ENCODE measurements at places on chromosomes 3 and 15. TPM values are rescaled to one million over a fixed set of nuclear protein-coding genes. Genes with fewer than 3 reads are reported as not detected.

DNA sequence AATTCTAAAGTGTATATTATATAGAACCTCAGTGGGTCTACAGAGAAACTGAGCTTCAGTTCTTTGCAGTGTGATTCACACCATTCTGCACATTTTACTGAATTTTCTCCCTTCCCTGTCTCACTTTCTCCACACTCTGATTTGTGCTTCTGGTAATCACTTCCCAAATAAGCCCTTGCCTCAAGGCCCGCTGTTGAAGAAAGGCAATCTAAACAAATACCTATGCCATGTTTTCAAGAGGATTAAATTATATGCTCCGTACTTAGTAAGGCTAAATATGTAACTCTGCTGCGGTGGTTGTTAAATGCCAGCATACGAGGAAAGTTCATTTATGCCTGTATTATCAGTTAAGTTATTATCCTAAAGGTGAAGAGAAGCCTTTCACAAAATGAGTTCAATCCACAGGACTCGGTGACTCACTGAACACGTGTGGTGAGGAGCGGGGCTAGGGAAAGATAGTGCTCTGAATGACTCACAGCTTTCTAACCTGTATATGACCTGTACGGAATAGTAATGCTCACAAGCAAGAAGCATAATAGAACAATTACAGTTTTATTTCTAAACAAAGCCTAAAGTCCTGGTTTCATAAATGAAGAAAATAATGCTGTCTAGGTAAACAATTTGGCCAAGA lies 25.1 kb downstream of the CNTN6 start:
- no peaks in the 10 kb centered on the region for H3K36me3 ChIP-seq
- DNase-seq, result no peak
- no peak overlapping the region for H3K4me3 ChIP-seq

GRCh38 chr3:70744536-70744935 lies 432.1 kb upstream of the MDFIC2 start:
- H3K36me3 ChIP-seq, result no peaks in the 10 kb centered on the region
- H3K27me3 ChIP-seq, result no peaks in the 10 kb centered on the region
- H3K4me1 ChIP-seq, result peaks cover 8% of the 10 kb centered on the region
- no peak for DNase-seq
- H3K4me3 ChIP-seq, result no peak overlapping the region

DNA sequence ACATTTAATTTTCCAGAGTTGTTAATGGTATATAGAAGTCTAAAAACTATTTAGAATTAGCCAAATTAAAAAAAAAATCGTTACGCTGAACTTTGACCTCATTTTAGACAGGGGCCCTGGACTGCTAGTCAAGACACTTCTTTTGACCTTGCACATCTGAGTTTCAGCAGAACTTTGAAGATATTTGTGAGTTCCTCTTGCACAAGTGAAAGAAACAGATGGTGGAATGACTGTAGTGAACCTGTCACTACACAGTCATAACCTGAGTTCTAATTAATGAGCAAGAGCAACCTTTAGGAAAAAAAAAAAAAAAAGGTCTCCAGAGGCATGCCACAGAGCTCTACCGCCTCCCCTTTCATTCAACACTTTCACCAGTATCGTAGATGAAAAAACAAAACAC lies 5.3 kb downstream of the MYO5C start:
- no peak overlapping the region for H3K27ac ChIP-seq
- DNase-seq, result no peak
- H3K4me1 ChIP-seq, result peaks cover 31% of the 10 kb centered on the region
- no peaks in the 10 kb centered on the region for H3K36me3 ChIP-seq
- H3K4me3 ChIP-seq, result no peak overlapping the region
- H3K27me3 ChIP-seq, result peaks cover 6% of the 10 kb centered on the region

DNA sequence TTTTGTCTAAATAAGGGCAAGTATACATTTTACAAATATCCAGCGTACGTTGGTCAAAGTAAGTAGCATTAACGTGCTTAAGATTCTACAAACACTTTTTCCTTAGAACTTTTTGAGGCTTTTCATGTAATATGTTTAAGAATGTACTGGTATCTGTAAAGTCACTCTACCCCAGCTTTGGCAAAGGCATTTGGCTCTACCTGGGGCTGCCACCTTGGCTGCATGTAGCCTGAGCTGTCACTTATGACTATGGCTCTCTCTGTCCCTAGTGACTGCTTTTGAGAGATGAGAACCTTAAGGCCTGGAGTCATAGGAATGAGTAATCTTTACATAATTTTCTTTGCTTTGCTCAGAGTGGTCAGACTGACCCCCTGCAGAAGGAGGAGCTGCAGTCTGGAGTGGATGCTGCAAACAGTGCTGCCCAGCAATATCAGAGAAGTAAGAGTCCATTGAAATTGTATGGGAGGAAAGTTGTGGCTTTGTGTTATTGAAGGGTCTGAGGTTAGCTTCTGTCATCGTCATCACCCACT lies 61.2 kb downstream of the IQGAP1 start:
- H3K36me3 ChIP-seq, result no peaks in the 10 kb centered on the region
- H3K4me1 ChIP-seq, result no peaks in the 10 kb centered on the region
- H3K27ac ChIP-seq, result no peak overlapping the region
- H3K4me3 ChIP-seq, result no peak overlapping the region
- no peaks in the 10 kb centered on the region for H3K27me3 ChIP-seq

DNA sequence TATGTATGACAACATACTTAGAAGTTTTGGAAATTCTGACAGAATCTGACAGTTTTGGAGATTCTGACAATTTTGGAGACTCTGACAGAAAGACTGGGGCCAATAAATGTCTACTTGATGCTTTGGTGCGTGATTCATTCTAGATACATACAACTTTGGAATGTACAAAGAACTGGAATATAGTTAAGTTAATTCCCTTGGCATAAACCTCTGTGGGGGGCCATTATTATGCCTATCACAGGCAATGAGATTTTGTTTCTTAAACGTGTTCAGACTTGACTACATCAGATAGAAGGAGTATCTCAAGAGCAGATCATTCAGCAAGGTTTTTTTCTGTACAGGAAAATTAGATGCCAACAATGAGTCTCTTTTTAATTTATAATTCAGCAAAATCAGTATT lies 617.6 kb upstream of the ZNF717 start:
- no peak overlapping the region for H3K4me3 ChIP-seq
- no peak overlapping the region for H3K27ac ChIP-seq
- no peaks in the 10 kb centered on the region for H3K27me3 ChIP-seq
- no peak for DNase-seq
- no peaks in the 10 kb centered on the region for H3K4me1 ChIP-seq

The FSTL1 gene
- 280 TPM for total RNA-seq

Data from neural progenitor cell (in vitro differentiated cells).